ENCODE measurements at places on chromosomes 13 and 19.

GRCh38 chr19:40278361-40279035 is 6.6 kb downstream of the AKT2 start:
- DNase-seq, result no peak

- DNase-seq, result peak; percentile 30
Observed at GRCh38 chr19:22783651-22784410, at the start of gene ZNF99. TSS of gene ZNF99 (minus strand) at chr19:22784151. CDS start at chr19:22784016, 135 bp downstream.

DNA sequence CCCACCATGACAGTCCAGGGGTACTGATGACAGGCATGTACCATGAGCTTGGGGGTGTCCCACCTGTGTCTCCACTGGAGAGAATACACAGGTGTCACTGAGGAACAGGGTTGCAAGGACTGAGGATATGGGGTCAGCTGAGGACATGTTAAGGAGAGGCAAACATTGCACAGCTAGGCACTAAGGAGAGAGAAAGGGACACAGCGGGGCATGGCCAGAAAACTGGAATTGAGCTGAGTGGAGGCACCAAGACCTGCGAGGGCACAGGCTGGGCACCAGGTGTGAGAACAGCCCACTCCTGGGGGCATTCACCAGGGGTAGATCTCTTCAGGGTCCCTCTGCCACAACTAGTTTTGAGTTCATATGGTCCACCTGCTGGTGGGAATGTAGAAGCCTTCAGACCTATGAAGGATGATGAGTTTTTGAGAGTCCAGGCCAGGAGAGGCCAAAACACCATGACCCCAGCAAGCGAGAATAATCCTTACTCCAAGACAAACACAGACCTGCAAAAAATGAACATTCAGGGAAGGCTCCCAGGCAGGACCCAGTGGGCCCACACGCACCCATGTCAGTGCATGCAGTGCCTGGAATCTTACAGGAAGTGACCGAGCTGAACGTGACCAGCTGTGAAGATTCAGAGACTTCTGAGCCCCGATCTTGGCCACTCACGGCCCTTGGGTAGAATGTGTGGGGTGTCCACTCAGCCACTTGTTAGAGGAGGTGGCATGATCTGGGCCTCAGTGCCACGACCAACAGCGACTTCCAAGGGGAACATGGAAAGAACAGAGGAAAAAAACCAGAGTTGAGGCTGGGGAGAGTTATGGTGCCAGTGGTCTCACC is 1.4 kb upstream of the ZNF584 start:
- peak; percentile 38 for DNase-seq

- DNase-seq, result no peak
Observed at GRCh38 chr13:39040206-39040605, 1.9 kb downstream of the NHLRC3 start.

DNA sequence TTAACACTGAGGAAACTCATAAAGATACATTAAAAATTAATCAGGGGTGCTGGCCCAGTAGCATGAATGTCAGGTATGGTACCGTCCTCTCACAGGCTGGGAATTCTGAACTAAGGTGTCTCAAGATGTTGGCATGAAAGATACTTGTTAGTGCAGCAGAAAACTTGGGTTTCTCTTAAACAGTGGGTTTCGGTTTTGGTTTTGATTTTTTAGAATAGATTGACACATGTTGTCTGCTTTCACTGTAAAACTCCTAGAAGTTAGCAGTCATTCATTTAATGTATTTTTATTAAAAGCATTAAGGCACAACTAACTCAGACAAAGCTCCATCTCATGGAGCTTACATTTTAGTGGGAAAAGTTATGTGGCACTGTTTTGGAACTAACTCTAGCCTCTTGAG is 3.5 kb upstream of the OBI1 start:
- DNase-seq, result no peak

DNA sequence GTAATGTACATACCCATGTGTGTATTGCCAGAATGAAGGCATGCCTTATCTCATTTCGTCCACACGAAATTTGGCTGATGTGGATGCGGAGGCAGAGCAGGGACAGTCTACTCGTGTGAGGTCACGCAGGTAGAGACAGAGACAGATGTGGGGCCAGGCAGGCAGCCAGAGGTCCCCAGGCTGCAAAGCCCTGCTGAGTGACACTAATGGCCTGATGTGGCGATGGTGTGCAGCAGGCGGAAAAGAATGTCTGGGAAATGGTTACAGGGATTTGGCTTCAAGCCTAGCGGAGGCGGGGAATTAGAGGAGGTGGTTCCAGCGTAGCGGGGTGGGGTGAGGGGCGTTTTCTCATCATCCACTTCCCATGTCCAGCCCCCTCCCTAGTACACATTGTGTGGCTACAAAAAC is 4.2 kb upstream of the IZUMO2 start:
- DNase-seq, result no peak

DNA sequence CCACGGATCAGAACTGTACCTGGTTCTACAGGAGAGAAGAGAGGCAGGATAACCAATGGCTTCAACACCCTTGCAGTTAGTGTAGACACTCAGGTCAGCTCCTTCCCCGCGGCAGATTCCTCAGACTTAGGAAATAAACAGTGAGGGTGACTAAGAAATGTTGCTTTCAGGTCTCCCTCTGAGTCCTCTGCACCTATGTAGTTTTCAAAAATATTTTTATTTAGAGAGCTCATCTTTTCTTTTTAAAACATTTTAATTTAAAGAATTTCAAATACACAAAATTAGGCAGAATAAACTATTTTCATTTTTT is 195.2 kb downstream of the KLF12 start:
- no peak for DNase-seq

DNA sequence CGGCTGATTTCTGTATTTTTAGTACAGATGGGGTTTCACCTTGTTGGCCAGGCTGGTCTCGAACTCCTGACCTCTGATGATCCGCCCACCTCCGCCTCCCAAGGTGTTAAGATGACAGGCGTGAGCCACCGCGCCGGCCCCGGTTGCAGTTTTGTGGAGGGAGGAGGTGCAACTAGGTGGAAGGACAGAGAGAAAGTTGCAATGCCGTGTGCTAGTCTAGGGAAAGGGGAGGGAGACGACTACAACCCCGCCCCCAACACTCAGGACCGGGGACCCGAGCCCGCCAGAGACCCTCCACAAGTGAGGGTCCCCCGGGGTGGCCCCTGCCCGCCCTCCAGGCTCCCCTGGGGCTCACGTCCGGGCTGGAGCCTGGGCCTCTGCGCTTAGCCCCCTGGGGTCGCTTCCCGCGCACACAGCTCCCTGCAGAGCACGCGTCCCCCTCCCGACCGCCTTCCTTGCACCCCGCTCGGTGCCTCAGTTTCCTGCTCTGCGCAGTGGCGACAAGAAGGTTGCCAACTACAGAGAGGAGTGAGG is 1.2 kb upstream of the ARID3A start:
- DNase-seq, result peak; percentile 55

DNA sequence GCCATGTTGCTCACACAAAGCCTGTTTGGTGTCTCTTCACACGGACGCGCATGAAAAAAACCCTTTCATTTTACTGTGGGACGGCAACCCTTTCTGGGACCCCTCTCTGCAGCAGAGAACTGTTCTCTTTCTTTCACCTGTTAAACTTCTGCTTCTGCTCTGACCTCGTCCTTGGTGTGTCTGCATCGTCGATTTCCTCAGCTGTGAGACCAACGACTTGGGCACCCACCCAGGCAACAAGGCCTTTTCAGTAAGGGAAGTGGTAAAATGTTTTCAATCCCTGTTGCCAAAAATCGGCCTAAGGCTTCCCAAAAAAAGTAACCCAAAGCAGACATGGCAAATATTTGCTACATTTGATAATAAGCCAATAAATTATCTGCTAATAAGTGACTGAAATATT is 515.3 kb downstream of the IRS2 start:
- DNase-seq, result no peak

GRCh38 chr19:16205205-16206045 is 7.7 kb downstream of the AP1M1 start:
- DNase-seq, result no peak

GRCh38 chr13:75181906-75182305 is 300.1 kb downstream of the TBC1D4 start:
- no peak for DNase-seq
